ENCODE measurements at places on chromosomes 1 and 21.

GRCh38 chr1:89800022-89800655 is 20.7 kb upstream of the LRRC8D start:
- H3K27ac ChIP-seq = no peak overlapping the region
- H3K27me3 ChIP-seq = peaks cover under 1% of the 10 kb centered on the region
- no peaks in the 10 kb centered on the region for H3K36me3 ChIP-seq
- H3K4me1 ChIP-seq = no peaks in the 10 kb centered on the region
- H3K4me3 ChIP-seq = no peak overlapping the region

DNA sequence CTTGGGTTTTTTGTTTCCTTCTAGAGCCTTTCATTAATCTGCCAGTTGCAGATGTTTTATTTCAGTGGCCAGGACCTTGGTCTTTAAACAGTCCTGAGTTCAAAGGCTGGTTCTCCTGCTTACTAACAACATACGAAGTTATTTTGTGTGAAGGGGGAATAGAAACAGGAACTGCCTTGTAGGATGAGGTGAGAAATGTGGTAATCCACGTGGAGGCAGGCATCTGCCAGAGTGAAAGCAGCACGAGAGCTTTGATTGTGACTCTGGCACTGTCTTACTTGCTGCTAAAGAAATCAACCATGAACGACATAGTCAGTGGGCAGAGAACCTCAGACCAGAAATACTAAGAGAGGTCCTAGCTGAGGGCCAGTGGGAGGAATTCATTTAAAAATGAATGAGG is 30.4 kb downstream of the TMEM63A start:
- no peak overlapping the region for H3K4me3 ChIP-seq
- peaks cover 22% of the 10 kb centered on the region for H3K36me3 ChIP-seq
- no peaks in the 10 kb centered on the region for H3K27me3 ChIP-seq
- peaks cover 70% of the 10 kb centered on the region for H3K4me1 ChIP-seq
- H3K27ac ChIP-seq = peak overlapping the region; percentile 45

- no peaks in the 10 kb centered on the region for H3K4me1 ChIP-seq
- no peak for DNase-seq
- peaks cover 2% of the 10 kb centered on the region for H3K27me3 ChIP-seq
- H3K4me3 ChIP-seq = no peak overlapping the region
These were observed 66.8 kb downstream of the DNAH14 start for GRCh38 chr1:224996266-224996665.

- no peak overlapping the region for H3K27ac ChIP-seq
- peaks cover 13% of the 10 kb centered on the region for H3K27me3 ChIP-seq
- DNase-seq = no peak
These were observed 12.9 kb downstream of the MORN1 start for GRCh38 chr1:2378441-2378851.

DNA sequence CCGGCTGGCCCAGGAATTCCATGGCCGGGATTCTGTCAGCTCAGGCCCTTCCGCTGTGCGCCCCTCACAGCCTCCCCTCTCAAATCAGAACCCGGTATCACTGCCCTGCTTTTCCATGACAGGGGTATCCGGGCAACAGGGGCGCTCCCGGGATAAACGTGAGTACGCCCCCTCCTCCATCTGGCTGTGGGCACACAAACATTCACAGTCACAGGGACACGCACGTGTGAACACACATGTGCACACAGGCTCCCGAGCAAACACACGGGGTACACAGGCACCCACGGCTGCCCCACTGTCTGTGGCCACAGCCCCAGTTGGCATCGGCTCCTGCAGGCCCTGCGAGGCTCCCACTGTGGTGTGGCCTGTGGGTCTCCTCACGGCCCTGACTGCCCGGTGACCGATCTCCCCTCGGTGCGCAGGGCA is 16.7 kb downstream of the COL6A1 start:
- no peak for DNase-seq
- H3K27me3 ChIP-seq = no peaks in the 10 kb centered on the region
- no peak overlapping the region for H3K4me3 ChIP-seq
- H3K36me3 ChIP-seq = no peaks in the 10 kb centered on the region

GRCh38 chr1:15020943-15021745 is 132.4 kb upstream of the TMEM51 start:
- DNase-seq = no peak
- no peaks in the 10 kb centered on the region for H3K36me3 ChIP-seq
- H3K4me1 ChIP-seq = no peaks in the 10 kb centered on the region
- no peaks in the 10 kb centered on the region for H3K27me3 ChIP-seq
- no peak overlapping the region for H3K27ac ChIP-seq
- no peak overlapping the region for H3K4me3 ChIP-seq

DNA sequence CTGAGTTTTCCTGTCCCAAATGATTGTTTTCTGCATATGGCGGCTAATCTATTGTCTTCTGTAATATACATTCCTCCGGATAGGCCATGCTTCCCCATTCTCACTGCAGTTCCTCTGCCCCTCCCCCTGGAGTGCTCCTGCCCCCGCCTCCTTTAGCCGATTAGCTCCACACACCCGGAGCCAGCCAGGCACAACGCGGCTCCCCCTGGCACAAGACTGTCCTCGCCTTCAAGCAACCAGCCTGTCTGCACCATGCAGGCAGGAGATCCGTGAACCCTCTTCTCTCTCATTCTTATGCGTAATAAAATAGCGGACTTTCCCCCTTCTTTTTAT is 18.0 kb downstream of the SERTAD4 start:
- H3K27me3 ChIP-seq = peaks cover 5% of the 10 kb centered on the region
- DNase-seq = no peak
- H3K4me1 ChIP-seq = peaks cover 4% of the 10 kb centered on the region
- no peak overlapping the region for H3K4me3 ChIP-seq
- no peak overlapping the region for H3K27ac ChIP-seq

DNA sequence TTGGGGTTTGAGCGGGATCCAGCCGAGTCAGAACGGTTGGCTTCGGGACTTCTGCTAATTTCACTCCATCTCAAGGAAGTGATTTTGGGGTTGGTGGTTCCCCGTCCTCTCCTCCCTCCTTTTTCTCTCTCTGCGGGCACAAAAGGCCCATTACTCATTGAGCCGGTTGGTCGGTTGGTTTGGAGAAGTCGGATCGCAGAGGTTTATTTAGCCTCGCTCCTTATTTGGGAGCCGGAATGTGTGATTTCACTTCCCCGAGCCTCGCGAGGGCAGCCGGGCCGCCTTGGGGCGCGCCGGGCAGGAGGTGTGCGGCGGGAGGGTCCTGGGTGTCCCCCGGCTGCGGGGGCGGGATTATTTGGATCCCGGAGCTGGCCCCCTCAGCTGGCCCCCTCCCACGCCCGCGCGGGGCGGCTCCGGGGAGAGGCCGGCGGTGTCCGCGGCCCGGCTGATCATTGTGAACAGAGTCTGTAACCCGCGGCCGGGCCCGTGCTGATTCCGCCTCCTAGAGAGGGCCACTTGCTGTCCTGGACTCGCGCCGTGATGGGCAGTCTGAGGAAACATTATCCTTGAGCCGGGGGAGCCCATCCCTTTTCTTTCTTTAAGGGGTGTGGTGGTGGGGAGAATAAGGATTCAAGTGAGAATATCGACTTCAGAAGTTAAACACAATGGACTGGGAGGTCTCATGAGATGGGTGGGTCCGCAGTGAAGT is 1.2 kb downstream of the MAPKAPK2 start:
- peak; percentile 23 for DNase-seq
- peaks cover 10% of the 10 kb centered on the region for H3K4me1 ChIP-seq
- H3K4me3 ChIP-seq = peak overlapping the region; percentile 99
- no peaks in the 10 kb centered on the region for H3K27me3 ChIP-seq
- no peaks in the 10 kb centered on the region for H3K36me3 ChIP-seq

- no peaks in the 10 kb centered on the region for H3K27me3 ChIP-seq
- DNase-seq = no peak
- H3K4me1 ChIP-seq = no peaks in the 10 kb centered on the region
- peak overlapping the region; percentile 22 for H3K27ac ChIP-seq
- peaks cover 2% of the 10 kb centered on the region for H3K36me3 ChIP-seq
These were observed 28.2 kb downstream of the STPG1 start for GRCh38 chr1:24385160-24385940.

- H3K4me3 ChIP-seq = no peak overlapping the region
- no peaks in the 10 kb centered on the region for H3K27me3 ChIP-seq
- peaks cover 31% of the 10 kb centered on the region for H3K4me1 ChIP-seq
- no peaks in the 10 kb centered on the region for H3K36me3 ChIP-seq
- H3K27ac ChIP-seq = peak overlapping the region; percentile 43
These were observed 46.0 kb downstream of the RPL5 start for GRCh38 chr1:92877792-92878191.

GRCh38 chr21:33237486-33237885 is 7.7 kb downstream of the IFNAR2 start:
- H3K4me3 ChIP-seq = no peak overlapping the region
- H3K4me1 ChIP-seq = peaks cover 67% of the 10 kb centered on the region
- DNase-seq = no peak

- H3K4me1 ChIP-seq = peaks cover 30% of the 10 kb centered on the region
- DNase-seq = no peak
- no peak overlapping the region for H3K4me3 ChIP-seq
- H3K36me3 ChIP-seq = no peaks in the 10 kb centered on the region
- peaks cover 63% of the 10 kb centered on the region for H3K27me3 ChIP-seq
These were observed 9.8 kb downstream of the INSRR start for GRCh38 chr1:156849151-156849496.

- H3K4me3 ChIP-seq = no peak overlapping the region
- no peaks in the 10 kb centered on the region for H3K4me1 ChIP-seq
- H3K27ac ChIP-seq = no peak overlapping the region
These were observed 23.3 kb downstream of the NGF start for GRCh38 chr1:115314765-115315164.

DNA sequence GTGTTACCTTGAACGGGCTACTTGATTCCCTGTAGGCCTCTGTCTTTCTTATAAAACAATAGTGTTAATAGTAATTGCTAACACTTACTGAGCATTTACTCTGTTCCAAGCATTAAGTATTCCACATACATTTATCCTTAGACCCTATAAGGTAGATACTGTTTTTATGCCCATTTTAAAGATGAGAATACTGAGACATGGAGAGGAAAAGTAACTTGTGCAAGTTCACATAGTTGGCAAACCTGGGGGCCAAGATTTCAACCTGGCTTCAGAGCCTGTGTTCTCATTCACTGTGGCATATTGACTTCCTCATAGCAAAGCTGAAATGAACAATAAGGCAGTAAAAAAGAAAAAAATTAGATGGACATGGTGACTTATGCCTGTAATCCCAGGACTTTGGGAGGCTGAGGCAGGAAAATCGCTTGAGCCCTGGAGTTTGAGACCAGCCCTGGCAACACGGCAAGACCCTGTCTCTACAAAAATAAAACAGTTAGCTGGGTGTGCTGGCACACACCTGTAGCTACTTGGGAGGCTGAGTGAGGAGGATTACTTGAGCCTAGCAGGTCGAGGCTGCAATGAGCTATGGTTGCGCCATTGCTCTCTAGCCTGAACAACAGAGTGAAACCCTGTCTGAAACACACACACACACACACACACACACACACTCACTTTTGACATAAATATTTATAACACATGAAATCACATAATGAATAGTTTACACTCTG is 19.6 kb upstream of the HMGN2 start:
- H3K27me3 ChIP-seq = no peaks in the 10 kb centered on the region
- H3K4me1 ChIP-seq = no peaks in the 10 kb centered on the region
- H3K36me3 ChIP-seq = peaks cover 10% of the 10 kb centered on the region
- no peak overlapping the region for H3K27ac ChIP-seq
- no peak for DNase-seq
- no peak overlapping the region for H3K4me3 ChIP-seq

- H3K27ac ChIP-seq = peak overlapping the region; percentile 90
- peaks cover 10% of the 10 kb centered on the region for H3K36me3 ChIP-seq
- no peak overlapping the region for H3K4me3 ChIP-seq
- DNase-seq = no peak
- H3K4me1 ChIP-seq = peaks cover 50% of the 10 kb centered on the region
These were observed 55.1 kb downstream of the ATP2B4 start for GRCh38 chr1:203681739-203682138.

GRCh38 chr1:89433421-89433820 is 69.6 kb downstream of the GBP6 start:
- no peaks in the 10 kb centered on the region for H3K4me1 ChIP-seq
- no peak overlapping the region for H3K4me3 ChIP-seq
- no peaks in the 10 kb centered on the region for H3K27me3 ChIP-seq
- no peaks in the 10 kb centered on the region for H3K36me3 ChIP-seq
- DNase-seq = no peak

DNA sequence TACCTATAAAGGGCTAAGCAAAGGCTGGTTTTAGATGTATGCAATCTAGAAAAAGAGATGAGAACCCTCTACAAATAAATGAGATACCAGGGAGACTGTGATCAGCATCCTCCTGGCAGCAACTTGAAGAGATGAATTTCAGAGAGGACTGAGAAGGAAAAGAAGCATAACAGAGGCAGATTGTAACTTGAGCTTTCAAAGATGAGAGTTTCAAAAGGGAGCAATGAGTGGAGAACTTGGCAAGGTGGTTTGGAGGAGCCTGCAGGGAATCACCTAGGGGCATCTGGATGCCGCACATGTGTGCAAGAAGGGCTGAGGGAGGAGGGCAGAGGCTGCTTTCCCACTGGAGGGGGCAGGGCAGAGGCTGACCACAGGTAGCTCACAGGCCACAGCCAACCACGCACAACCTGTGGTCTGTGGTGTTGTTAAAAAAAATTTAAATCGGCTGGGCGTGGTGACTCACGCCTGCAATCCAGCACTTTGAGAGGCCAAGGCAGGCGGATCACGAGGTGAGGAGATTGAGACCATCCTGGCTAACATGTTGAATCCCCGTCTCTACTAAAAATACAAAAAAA is 50.2 kb downstream of the PCNX2 start:
- no peaks in the 10 kb centered on the region for H3K4me1 ChIP-seq
- H3K27ac ChIP-seq = no peak overlapping the region
- DNase-seq = no peak
- H3K36me3 ChIP-seq = peaks cover 24% of the 10 kb centered on the region

DNA sequence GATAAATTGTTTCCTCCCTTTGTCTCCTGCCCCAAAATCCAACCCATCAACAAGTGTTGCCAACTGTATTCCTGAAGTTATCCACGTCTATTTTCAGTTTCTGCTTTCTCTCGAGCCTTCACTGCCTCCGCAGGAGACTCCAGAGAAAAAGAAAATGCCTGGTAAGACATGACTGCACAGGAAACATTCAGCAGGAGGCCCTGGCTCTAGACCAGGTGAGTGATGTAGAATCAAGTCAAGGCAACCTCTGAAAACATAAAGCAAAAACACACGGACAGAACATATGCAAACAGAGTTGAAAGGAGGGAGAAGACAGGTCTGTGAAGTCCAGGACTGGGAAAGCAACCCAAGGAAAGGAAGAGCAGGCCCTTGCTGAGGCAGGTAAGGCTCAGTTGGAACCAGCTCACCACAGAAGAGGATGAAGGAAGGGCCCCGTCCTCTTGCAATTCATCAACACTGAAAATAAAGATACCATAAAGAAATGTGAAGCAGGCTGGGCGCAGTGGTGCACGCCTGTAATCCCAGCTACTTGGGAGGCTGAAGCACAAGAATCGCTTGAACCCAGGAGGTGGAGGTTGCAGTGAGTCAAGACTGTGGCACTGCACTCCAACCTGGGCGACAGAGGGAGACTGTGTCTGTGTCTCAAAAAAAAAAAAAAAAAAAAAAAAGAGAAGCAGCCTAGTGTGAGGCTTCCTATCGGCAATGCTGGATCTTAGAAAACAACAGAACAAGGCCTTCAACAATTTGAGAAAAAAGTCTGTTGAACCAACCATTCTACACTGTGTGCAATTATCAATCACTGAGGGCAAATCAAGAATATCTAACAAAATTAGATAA is 8.8 kb downstream of the NOL9 start:
- DNase-seq = no peak
- H3K36me3 ChIP-seq = peaks cover 15% of the 10 kb centered on the region
- no peaks in the 10 kb centered on the region for H3K27me3 ChIP-seq
- peaks cover 35% of the 10 kb centered on the region for H3K4me1 ChIP-seq
